ENCODE measurements at places on chromosomes 3 and 15. TPM values are rescaled to one million over a fixed set of nuclear protein-coding genes. Genes with fewer than 3 reads are reported as not detected.

DNA sequence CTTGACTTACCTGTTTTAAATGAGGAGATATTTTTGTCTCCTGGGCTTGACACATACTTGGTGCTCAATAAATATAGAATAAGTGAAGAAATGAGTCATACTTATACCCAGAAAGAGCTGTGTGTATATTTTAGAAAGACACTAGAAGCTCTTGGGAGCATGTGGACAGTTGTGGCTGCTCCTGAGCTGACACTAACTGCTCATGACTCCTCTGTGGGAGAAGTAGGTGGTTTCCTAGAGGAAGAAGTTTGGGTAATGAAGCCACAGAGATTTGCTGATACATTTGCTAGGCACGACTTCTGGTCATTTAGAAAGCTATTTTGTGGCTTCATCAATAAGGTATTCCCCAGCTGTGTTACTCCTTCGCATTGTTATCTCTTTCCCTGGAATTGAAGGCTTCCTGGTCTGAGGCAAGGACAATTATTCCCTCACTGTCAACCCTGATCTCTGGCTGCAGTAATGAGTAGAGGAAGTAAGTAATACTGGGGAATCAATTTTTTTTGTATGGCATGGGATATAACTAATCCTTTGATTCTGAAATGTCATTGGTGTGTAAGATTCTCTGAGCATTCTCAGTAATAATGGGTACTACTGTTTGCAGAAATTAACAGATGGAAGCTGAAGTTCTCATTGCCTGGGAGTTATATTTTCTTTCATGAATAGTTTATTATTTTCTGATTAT lies 79.6 kb upstream of the DCBLD2 start:
- no peak for DNase-seq

DNA sequence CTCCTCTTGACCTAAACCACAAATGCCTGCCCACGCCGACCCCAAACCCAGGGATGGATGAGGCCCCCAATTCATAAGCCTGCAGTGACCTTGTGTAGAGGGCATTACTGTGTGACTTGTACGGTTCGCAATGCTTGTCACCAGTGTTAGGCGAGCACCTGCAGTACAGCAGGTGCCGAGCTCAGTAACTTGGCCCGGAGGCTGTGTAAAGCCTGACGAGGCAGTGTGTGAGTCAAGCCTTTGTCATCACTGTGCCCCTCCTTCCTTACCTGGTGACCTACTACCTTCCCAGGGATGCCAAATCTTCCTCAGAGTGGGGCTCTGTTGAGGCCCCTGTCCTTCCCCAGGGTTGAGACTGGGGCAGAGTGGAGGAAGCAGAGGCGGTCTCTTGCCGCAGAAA lies 37.2 kb upstream of the TMEM115 start:
- DNase-seq = no peak

- no peak for DNase-seq
Observed at GRCh38 chr3:58839964-58840363, 173.4 kb upstream of the FAM3D start.

DNA sequence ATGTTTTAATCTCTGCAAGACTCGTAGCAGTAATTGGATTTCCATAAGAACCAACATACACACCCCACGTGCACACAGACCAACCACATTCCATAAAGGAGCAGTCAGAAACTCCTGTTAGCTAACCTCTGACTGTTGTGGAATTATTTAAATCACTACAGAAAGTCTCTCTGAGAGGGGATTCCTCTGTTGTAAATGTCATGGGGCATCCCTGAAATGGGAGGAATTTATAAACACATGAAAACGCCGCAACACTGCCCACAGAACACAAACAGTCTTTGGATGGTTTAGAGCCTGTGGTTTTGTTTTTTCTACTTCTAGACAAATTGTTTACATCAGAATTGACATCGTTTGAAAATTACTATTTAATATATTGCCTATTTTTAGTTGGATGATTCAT lies 740.1 kb upstream of the GRM7 start:
- DNase-seq = no peak

KNG1 gene
- not detected for total RNA-seq

FGF7 gene
- 77.1 TPM for total RNA-seq

GP9 gene
- total RNA-seq = not detected

Measured in omental fat pad (tissue), 4 donors.